ENCODE measurements at places on chromosomes 12 and 14.

DNA sequence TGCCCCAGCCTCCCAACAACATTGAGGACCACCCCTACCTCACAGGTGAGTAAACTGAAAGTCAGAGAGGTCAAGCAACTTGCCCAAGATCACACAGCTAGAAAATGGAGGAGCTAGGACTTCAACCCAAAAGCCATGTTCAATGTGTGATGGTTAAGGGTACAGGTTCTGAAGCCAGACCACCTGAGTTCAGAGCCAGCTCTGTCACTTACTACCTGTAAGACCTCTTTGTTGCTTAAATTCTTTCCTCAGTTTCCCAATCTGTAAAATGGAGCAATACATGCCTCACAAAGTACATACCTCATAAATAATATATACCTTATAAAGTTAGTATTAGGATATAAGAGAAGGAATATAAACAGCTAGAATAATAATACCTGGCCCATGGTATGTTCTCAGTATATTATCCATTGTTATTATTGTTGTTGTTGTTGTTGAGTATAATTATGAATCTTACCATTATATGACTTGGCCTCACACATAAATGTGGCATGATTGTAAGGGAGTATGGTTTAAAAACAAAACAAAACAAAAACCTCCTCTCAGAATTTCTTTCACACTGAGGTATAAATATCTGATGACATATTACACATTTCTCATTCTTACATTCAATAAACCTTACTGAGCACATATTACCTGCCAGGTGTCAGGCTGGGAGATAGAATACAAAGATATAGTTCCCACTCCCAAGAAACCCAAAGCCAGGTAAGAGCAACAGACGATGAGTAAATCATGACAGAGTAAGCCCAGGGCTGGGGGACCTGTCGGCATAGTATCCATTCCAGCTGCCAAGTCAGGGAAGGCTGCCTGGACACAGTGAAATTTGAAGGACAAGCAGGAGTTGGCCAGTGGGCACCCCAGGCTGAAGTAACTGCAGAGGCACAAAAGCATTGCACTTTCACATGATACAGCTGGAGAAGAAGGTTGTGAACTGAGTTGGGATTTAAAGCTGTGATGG, 19.6 kb downstream of the CMKLR1 start:
- DNase-seq, result no peak

GRCh38 chr12:51361161-51362016, 14.9 kb upstream of the CELA1 start:
- no peak for DNase-seq

DNA sequence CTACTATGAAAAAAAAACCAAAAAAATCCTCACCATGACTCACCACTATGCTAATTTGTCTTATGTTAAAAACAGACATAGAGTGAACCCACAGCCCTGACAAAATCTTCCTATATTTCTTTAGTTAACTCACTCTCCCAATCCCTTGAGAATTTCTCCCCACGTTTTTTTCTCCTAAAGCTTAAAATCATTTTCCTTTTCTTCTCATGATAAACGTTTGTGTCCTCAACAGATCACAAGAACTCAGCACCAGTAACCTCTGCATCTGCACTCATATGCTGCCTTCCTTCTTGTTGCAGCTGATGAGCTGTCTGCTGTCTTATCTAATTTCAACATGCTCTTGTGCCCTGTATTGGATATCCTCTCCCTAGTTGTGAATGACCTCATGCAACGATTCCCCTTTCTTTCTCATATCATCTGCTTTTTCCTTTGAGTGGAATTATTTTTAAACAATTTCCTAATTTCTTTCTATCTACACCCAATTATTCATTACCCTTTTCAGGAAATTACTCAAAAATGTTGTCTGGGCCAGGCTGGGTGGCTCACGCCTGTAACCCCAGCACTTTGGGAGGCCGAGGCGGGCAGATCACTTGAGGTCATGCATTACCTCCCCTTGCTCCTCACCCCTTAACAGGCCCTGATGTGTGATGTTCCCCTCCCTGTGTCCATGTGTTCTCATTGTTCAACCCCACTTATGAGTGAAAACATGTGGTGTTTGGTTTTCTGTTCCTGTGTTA, 427.5 kb upstream of the MGAT4C start:
- no peak for DNase-seq

DNA sequence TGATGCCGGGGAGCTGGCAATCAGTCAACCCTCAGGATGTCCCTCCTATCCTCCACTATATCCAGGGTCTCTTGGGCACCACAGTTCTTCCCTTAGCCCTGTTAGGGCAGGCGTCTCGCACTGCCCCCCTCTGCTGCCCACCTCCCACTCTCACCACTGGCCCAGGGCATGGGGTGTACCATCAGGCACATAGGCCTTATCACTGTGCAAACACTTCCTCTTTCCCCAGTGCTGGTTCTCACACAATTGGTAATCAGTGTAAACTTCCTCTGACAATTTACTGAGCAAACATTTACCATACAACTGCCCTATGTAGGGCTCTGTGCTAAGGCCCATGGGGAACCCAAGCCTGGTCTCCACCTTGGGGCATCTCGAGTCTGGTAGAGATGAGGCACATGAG, 20.1 kb upstream of the TMED10 start:
- no peak for DNase-seq

DNA sequence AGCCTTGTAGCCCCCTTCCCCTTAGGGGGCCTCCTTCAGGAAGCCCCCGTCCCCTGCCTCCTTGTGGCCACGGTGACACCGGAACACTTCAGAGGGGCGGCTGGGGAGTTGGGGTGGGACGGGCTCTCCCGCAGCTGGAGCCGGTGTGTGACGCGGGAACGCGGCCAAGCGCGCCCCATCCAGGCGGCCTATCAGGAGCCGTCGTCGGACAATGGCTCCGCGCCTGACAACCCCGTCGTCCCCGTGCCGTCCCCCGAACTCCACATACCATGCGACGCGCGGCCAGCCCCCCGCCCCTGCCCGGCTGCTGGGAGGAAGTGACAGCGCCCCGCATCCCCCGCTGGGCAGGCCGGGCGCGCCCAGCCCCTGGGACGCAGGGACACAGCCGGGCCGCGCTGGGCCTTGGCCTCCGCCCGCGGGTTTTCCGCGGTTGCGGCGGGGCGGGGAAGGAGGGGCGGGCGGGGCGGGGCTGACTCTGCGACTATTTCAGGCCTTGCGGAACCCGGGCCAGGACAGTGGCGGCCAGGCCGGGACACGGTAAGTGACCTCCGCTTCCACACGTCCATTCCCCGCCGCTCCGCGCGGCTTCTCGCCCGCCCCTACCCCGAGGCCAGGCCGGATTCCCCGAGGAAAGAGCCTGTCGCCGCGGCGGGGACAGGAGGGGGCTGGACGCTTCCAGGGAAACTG, at the start of gene TNFAIP2:
Gene TNFAIP2 (plus strand): TSS at position 515 of the 687 bp plus-strand sequence. CDS start 2,997 bp downstream, outside the sequence.
- DNase-seq, result peak; percentile 46

DNA sequence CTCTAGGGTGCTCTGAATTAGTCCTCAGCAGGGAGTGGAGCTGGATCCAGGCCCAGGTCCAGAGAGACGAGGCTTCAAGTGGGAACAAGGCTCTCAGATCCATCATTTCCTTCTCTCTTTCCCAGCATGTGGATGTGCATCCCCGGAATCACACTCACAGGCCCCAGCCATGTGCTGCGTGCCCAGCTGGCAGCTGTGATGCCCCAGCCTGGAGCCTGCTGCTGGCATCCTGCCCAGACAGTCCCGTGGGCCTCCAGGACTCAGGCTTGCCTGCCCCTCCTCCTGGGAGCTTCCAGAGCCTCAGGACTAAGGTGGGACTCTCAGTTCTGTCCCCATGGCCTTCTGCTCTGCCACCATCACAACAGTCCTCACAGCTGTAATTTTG, 6.2 kb upstream of the KRT84 start:
- peak; percentile 27 for DNase-seq

DNA sequence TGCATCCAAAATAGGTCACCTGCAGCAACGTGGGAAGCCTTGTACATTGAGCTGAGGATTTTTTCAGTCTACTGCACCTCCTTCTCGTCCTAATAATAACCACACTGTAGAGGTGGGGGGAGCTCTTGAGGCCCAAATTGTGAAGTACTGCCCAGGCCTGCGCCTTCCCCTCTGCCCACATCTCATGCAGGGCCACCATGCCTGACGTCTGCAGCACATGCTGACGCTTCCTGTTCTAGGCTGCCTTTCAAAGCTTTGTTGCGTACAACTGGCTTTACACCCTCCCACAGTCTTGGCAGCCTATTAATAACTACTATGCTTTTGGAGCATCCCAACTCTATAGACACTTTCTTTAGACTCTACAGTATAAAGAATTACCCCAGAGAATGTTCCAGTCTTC, 26.5 kb upstream of the TTC7B start:
- no peak for DNase-seq

DNA sequence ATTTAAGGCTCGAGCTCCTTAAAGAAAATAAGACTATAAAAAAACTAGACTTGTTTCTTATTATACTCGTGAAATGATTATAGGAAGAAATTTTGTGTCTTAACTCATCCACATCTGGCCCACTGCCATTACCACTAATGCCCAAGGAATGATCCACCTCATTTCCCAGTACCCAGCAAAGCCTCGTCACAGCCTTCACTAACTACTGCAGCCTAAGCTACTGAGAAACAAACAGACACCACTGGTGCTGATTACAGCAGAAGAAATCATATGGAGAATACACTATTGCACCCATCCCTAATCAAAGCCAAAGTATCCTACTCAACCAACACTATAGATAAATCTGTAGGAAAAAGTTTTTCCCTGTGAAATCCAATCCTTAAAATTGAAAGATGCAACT, 205.3 kb upstream of the NAV3 start:
- DNase-seq, result peak; percentile 78

DNA sequence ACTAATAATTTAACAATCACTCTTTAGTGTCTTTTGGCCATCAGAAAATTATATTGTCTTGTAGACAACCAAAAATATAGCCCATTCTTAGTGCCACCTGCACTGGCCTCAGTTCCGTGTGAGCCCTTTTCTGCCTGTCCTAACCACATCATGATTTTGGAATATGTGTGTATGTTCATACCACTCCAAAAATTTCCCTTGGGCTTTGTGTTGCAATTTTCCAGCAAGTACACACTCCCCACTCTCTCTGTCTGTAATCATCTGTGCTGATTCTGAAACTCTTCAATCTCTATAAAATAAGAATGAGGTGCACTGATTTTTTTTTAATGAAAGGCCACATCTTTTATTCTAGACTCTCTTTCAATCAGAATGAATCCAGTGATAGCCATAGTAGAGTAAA, 196.0 kb downstream of the PIK3C2G start:
- DNase-seq, result no peak

DNA sequence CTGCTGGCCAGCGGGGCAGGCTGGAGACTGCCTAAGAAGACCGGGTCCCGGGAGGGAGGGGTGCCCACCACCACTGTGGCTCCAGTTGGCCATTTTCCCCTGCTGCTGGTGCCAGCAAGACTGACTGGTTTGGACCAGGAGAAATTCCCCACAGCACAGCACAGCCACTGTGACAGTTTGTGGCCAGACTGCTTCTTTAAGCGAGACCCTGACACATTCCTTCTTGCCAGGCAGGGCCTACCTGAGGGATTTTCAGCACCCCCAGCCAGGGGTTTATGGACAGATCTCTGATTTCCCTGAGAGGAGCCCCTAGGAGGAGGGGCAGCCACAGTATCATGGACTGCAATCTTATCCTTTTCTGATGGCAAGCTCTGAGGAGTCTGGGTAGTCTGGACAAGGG, 15.5 kb downstream of the GLIPR1L1 start:
- DNase-seq, result no peak

GRCh38 chr14:69299286-69300035, 39.5 kb downstream of the GALNT16 start:
- no peak for DNase-seq
